ENCODE measurements at places on chromosomes 16 and 17. TPM values are rescaled to one million over a fixed set of nuclear protein-coding genes. Genes with fewer than 3 reads are reported as not detected.
A peak's percentile ranks its signal among the peaks of the same experiment; 100 is the strongest.

Gene ADAD2
- polyA plus RNA-seq = 0.36 TPM

Gene HERPUD1
- polyA plus RNA-seq = 41.4 TPM

Gene CDH16
- 0.08 TPM for polyA plus RNA-seq

Gene NLRP1
- 12.8 TPM for polyA plus RNA-seq

GRCh38 chr17:72539981-72540897 lies 419.4 kb downstream of the SOX9 start:
- DNase-seq = peak; percentile 71
- peak overlapping the region; percentile 16 for H3K4me3 ChIP-seq
- no peak overlapping the region for H3K27ac ChIP-seq
- peaks cover 7% of the 10 kb centered on the region for H3K4me1 ChIP-seq

GRCh38 chr17:31414550-31414918 lies 23.1 kb downstream of the RAB11FIP4 start:
- no peaks in the 10 kb centered on the region for H3K36me3 ChIP-seq
- H3K27ac ChIP-seq = no peak overlapping the region
- DNase-seq = no peak
- peaks cover 21% of the 10 kb centered on the region for H3K4me1 ChIP-seq

Measured in heart left ventricle (tissue), 16 donors.